ENCODE measurements at places on chromosomes 12 and 14. TPM values are rescaled to one million over a fixed set of nuclear protein-coding genes. Genes with fewer than 3 reads are reported as not detected.

DNA sequence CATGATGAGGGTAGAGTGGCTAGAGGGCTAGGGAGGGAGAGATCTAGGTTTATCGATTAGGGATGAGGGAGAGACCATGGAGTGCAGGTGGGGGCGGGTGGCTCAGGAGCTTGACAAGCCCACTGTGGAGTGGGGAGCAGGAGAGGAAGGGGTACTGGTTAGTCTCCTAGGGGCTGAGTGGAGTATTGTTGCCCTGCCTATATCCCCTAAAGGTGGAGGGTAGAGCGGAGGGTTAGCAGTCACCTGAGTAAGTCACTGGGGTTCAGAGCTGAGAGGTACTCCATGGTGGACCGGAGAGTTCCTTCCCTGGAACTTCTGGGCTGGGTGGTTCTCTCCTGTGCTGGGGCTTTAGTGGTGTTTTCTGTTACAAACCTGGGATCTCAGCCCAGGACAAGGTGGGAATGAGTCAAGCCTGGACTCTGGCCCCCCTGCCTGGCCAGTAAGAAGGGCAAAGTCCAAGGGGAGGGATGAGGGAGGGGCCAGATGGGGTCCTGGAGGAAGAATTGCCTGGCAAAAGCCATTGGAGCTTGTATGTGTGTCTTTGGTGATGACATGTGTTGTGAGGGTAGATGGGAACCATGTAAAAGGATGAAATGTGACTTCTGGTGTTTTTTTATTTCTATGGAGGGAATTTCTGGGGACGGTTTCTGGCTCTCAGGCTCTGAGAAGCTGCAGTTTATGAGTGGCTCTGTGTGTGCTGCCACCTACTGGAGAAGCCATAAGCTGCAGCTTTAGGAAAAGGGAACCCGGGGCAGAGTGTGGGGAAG lies at the start of gene CIDEB:
Gene CIDEB, minus strand, starts transcription at position 403 of the 767 bp plus-strand sequence. Its CDS starts 119 bp downstream, at position 284.
- DNase-seq, result peak; percentile 43

DNA sequence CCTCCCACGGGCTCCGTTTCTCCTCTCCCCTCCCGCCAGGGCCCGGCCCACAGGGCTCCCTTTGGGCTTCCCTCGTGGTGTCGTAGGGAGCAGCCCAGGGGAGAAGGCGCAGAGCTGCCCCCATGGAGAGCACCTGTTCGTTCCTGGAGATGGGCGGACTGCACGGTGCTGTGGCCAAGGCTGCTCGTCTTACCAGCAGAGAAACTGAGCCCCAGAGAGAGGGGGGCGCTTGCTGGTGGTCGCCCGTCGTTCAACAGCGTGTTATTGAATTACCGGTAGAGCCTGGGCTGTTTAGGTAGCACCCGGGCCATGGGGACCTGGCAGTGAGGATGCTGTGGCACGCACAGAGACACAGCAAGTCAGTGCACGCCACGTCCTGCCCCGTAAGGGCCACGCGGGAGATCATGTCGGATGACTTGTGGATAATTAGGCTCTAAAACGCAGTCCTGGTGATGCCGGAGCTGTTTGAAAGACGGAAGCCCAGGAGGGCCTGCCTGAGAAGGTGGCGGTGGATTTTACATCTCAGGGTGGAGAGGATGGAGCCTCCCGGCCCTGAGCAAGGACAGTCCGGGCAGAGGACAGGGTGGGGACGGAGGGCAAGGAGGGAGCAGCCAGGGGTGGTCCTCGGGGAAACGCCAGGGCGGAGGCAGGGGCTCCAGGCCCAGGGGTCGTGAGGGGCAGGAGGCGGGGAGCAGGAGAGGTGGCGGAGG lies 134.4 kb downstream of the ADGRD1 start:
- DNase-seq, result no peak

DNA sequence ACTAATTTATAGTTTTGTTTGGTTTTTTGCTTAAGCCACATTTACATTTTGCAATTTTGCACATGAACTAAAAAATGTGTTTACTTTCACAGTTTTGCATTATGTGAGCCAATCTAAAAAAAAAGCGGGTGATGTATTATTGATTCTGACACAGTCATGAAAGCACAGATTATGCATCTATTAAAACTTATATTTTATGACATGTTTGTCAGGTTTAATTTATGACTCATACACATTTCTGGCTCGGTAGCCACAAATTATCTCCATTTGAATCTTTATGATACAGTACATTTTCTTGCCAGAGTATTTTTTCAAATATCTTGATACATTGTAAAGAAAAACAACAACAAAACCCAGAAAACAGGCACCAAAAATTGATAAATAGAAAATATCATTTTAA lies 280.4 kb upstream of the GRIP1 start:
- no peak for DNase-seq

Gene KLRF2
- polyA plus RNA-seq, result not detected

Gene KCNMB4
- polyA plus RNA-seq, result 1.1 TPM

- DNase-seq, result no peak
Observed at GRCh38 chr14:25431211-25432076, 381.5 kb upstream of the STXBP6 start.

DNA sequence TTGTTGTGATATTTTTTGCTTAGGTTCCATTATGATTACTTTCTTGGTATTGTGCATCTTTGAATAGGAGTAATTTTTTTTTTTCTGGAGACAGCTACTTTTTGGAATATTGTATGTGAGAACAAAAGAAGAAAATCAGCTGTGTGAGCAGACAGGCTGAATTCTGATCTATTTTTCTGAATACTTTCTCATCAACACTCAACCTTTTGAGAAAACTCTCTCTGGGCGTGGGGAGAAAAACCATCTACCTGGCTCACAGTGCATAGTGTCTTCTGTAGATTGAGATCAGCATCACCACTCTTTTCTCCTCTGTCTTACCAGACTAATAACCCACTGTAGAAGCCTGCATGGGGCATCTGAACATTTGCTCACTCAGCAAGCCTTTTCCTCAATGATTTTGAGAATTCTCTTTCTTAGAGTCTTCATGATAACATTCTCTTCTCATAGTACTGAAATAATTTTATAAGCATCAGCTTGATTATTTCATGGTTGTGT lies 3.3 kb downstream of the PIK3C2G start:
- no peak for DNase-seq

Gene CCDC196
- not detected for polyA plus RNA-seq

All from IMR-90 (cell line).